ENCODE measurements at places on chromosomes 7 and 10.

GRCh38 chr10:79385804-79386531 lies 38.7 kb downstream of the PPIF start:
- no peaks in the 10 kb centered on the region for H3K27me3 ChIP-seq
- no peak overlapping the region for H3K4me3 ChIP-seq
- peak; percentile 57 for DNase-seq
- no peak overlapping the region for H3K27ac ChIP-seq

GRCh38 chr10:34687434-34688210 lies 127.5 kb downstream of the PARD3 start:
- no peak overlapping the region for H3K4me3 ChIP-seq
- H3K27me3 ChIP-seq = no peaks in the 10 kb centered on the region
- no peaks in the 10 kb centered on the region for H3K36me3 ChIP-seq
- no peak for DNase-seq

DNA sequence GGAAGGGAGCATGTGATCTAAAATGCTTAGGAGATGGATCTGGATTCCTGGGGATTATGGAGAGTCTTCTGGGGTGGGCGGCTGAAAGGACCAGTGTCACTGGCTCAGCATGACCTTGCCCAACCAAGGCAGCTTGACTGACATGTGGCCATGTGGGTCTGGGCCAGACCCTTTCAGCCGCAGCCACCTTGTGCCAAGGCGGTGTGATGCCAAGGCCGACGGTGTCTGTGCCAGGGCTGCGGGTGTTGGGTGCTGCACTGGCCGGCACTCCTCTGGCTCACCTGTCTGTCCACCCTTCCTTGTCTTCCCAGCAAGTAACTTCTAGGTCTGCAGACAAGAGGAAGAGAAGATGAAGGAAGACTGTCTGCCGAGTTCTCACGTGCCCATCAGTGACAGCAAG lies 8.8 kb downstream of the DEPP1 start:
- no peak for DNase-seq
- peak overlapping the region; percentile 33 for H3K27ac ChIP-seq
- H3K27me3 ChIP-seq = no peaks in the 10 kb centered on the region
- H3K36me3 ChIP-seq = peaks cover 28% of the 10 kb centered on the region
- no peak overlapping the region for H3K4me3 ChIP-seq
- no peaks in the 10 kb centered on the region for H3K4me1 ChIP-seq

DNA sequence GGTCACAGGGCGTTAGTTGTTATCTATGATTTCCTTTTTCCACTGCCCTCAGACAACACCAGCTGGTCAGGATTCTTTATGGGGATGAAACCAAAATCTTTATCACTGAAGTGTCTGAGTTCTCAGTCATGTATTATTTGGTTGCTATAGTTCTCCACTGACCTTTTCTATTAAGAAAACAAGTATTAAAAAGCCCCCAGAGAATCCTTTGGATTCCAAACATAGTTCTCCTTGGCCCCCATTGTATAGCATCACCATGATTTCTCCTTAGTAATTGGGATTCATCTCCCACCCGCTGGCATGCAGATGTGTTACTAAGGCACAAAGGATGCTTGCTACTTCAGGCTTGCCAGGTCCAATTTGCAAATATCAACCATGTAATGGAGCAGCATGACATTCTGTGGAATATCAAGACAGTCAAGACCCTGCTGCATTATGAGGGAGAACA lies 94.3 kb downstream of the IQUB start:
- no peaks in the 10 kb centered on the region for H3K4me1 ChIP-seq
- DNase-seq = no peak
- H3K36me3 ChIP-seq = no peaks in the 10 kb centered on the region
- no peak overlapping the region for H3K27ac ChIP-seq
- H3K27me3 ChIP-seq = no peaks in the 10 kb centered on the region

DNA sequence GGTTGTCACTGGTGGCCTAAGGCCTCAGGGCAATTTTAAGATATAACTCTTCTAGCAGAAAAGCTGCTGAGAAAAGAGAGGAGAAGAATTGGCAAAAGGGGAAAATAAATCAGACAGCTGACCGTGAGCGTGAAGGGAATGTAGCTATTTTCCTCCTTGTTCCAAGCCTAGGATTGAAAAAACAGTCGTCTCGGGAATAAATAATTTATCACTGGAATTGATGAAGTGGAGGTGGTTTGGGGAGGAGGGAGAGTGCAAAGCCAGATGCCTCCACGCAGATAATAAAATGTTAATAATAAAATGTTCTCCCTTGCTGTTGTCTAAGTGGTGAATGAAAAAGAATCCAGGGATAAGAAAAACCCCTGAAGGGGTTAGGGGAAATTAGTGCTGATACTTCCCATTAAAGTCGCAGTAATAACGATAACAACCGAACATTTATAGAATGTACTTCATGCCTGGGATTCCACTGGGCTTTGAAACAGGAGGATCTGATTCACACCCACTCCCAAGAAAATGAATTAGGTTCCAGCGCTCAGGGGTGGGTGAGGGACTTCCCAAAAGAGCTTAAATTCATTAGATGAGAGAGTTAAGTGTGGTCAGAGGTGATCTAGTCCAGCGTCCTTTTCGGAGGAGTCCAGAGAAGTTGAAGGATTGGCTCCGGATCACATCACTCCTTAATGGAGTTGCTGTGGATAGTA lies 27.3 kb downstream of the BAMBI start:
- no peak overlapping the region for H3K4me3 ChIP-seq
- no peaks in the 10 kb centered on the region for H3K4me1 ChIP-seq
- no peaks in the 10 kb centered on the region for H3K27me3 ChIP-seq
- DNase-seq = no peak

GRCh38 chr7:41125343-41125742 lies 577.5 kb downstream of the INHBA start:
- no peak overlapping the region for H3K27ac ChIP-seq
- no peaks in the 10 kb centered on the region for H3K4me1 ChIP-seq
- no peaks in the 10 kb centered on the region for H3K27me3 ChIP-seq
- no peak overlapping the region for H3K4me3 ChIP-seq
- H3K36me3 ChIP-seq = no peaks in the 10 kb centered on the region
- no peak for DNase-seq

DNA sequence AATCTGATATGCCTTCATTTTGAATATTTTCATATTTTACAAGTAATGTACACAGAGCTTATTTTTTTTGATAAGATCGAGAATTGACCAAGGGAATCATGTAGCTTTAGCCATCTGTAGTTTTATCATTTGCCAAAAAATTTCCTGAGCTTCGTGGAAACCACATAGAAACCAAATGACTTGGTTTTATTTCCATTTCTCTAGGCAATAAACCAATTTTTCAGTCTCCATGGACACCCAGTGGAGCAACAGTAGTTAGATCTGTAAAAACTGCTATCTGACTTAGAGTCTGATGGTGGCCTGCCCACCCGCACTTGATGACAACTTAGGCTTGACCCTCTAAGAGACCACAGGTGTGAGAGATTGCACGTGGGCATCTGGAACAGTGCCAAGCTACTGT lies 127.8 kb upstream of the CDK6 start:
- no peaks in the 10 kb centered on the region for H3K27me3 ChIP-seq
- H3K4me3 ChIP-seq = no peak overlapping the region
- no peak overlapping the region for H3K27ac ChIP-seq
- no peak for DNase-seq
- no peaks in the 10 kb centered on the region for H3K36me3 ChIP-seq

DNA sequence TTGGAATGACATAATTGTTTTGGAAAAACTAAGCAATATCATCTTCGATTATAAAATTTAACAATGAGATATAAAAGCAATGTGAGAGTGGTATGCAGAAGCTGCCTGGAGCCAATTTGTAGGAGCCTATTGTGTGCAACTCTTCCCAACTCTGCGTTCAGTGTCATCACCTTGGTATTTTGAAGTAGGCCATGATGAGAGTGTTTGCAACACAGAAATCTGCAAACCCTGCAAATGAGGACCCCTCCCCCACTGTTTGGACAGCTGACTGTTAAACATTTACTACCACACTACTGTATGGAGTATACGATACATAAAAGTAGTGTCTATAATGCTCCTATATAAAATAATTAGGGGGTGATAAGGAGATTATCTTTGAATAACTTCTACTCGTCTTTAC lies 531.3 kb downstream of the ATRNL1 start:
- H3K36me3 ChIP-seq = no peaks in the 10 kb centered on the region
- H3K4me3 ChIP-seq = no peak overlapping the region
- no peak overlapping the region for H3K27ac ChIP-seq
- no peaks in the 10 kb centered on the region for H3K4me1 ChIP-seq
- DNase-seq = no peak
- no peaks in the 10 kb centered on the region for H3K27me3 ChIP-seq

DNA sequence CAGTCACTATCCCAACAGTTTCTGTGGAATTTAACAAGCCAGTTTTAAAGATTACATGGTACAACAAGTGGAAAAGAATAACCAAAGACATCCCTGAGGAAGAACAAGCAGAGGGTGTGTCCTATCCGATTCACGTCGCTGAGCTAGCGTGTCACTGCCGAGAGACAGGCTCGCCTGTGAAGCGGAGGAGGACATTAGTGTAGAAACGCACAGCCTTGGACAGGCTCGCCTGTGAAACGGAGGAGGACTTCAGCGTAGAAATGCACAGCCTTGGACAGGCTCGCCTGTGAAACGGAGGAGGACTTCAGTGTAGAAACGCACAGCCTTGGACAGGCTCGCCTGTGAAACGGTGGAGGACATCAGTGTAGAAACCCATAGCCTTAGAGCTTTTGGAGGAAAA lies 52.7 kb upstream of the INPP5A start:
- H3K4me3 ChIP-seq = no peak overlapping the region
- H3K4me1 ChIP-seq = peaks cover 13% of the 10 kb centered on the region
- H3K36me3 ChIP-seq = no peaks in the 10 kb centered on the region
- no peaks in the 10 kb centered on the region for H3K27me3 ChIP-seq
- H3K27ac ChIP-seq = no peak overlapping the region

DNA sequence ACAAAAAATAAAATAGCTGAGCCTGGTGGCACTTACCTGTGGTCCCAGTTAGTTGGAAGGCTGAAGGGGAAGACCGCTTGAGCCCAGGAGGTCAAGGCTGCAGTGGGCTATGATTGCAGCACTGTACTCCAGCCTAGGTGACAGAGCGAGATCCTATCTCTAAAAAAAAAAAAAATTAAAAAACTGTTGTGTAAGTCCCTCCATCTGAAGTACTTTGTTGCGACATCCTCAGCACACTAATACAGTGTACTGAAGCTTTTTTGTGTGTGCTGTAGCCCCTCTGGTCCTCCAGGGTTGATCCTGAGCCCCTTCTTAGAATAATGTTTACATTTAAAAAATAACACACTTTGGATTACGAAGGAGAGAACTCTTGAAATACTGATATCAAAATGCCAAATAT lies 71.3 kb downstream of the PFKFB3 start:
- H3K36me3 ChIP-seq = no peaks in the 10 kb centered on the region
- no peaks in the 10 kb centered on the region for H3K4me1 ChIP-seq
- H3K4me3 ChIP-seq = no peak overlapping the region
- no peak for DNase-seq

GRCh38 chr7:108413782-108414492 lies 42.3 kb downstream of the NRCAM start:
- no peaks in the 10 kb centered on the region for H3K4me1 ChIP-seq
- DNase-seq = no peak
- no peaks in the 10 kb centered on the region for H3K36me3 ChIP-seq

DNA sequence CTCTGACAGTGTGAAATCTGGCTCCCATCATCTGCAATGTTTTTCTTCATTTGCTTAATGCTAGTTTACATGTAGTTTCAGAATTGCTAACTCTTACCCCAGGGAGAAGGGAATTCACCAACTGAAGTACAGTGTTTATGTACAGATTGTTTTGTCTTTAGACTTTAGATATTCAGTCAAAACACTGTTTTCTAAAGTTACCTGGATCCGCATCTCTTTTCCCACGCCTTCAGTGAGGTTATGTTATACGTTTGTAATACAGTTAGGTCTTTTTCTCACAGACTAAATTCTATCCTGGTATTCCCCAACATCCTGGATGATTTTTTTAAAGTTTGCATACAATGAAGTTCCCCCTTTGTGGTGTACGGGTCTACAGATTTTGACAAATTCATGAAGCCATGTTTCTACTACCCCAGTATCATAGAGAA lies 3.2 kb upstream of the LYZL1 start:
- H3K4me3 ChIP-seq = no peak overlapping the region
- no peaks in the 10 kb centered on the region for H3K27me3 ChIP-seq
- DNase-seq = no peak

DNA sequence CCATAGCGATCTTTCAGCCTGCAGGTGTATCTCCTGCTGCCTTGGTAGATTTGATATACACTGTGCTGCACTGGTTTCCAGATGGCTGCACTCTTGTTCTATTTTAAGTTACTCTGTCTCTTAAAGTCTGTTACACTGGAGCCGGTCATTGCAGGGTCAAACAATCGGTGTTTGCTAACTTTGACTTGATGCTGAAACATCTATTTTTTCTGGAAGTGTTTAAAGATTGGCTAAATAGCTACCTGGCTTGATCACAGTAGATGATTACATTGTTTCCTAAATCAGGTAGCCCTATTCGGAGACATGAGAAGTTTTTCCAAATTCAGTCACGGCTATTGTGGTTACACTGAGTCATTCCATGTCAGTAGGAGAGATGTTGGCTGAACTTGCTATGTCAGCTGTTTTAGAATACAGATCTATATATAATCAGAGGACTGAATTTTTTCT lies 574.8 kb downstream of the ETV1 start:
- no peaks in the 10 kb centered on the region for H3K4me1 ChIP-seq
- H3K36me3 ChIP-seq = no peaks in the 10 kb centered on the region
- no peaks in the 10 kb centered on the region for H3K27me3 ChIP-seq
- H3K4me3 ChIP-seq = no peak overlapping the region
- H3K27ac ChIP-seq = no peak overlapping the region

DNA sequence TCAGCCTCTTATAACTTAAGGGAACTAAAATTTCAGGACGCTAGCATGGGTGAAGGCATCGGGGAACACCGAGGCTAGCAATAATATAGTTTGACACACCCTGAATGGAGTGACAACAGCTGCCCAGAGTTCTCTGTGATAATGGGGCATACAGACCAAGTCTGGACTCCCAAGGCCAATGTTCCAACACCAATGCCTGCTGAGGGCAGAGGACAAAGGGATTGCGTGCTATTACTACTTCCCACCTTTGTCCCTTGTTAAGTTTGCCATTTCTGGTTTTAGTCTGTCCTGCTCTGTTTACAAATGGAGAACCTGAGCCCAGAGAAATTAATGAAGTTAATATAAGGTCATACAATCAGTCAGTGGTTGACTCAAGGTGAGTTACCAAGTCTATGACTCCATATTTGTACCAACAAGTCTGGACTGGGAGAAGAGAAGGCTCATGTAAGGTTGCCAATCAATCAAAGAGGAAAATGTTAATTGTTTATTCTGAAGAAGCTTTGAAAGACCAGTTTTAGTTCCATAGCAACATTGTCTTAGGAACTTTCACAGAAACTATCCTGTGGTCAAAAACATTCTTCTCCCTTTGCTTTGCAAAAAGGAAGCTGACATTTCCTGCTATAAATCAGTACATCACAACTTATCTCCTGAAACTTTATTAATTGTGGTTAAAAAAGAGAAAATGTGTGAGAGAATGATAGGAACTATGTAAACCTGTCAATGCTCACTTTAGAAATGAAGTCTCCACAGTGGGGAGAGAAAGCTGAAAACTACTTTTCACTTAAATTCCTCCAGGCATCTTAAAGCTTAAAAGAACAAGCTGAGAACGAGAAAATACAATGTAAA lies 74.5 kb downstream of the CCDC6 start:
- H3K4me1 ChIP-seq = no peaks in the 10 kb centered on the region
- H3K36me3 ChIP-seq = peaks cover 10% of the 10 kb centered on the region
- no peak overlapping the region for H3K4me3 ChIP-seq
- H3K27me3 ChIP-seq = no peaks in the 10 kb centered on the region

GRCh38 chr7:98630770-98631169 lies 13.7 kb downstream of the NPTX2 start:
- no peak overlapping the region for H3K27ac ChIP-seq
- H3K27me3 ChIP-seq = no peaks in the 10 kb centered on the region
- DNase-seq = no peak
- H3K4me1 ChIP-seq = no peaks in the 10 kb centered on the region

Data from right atrium auricular region (tissue), 2 donors.